ENCODE measurements at places on chromosomes 11 and 22.

DNA sequence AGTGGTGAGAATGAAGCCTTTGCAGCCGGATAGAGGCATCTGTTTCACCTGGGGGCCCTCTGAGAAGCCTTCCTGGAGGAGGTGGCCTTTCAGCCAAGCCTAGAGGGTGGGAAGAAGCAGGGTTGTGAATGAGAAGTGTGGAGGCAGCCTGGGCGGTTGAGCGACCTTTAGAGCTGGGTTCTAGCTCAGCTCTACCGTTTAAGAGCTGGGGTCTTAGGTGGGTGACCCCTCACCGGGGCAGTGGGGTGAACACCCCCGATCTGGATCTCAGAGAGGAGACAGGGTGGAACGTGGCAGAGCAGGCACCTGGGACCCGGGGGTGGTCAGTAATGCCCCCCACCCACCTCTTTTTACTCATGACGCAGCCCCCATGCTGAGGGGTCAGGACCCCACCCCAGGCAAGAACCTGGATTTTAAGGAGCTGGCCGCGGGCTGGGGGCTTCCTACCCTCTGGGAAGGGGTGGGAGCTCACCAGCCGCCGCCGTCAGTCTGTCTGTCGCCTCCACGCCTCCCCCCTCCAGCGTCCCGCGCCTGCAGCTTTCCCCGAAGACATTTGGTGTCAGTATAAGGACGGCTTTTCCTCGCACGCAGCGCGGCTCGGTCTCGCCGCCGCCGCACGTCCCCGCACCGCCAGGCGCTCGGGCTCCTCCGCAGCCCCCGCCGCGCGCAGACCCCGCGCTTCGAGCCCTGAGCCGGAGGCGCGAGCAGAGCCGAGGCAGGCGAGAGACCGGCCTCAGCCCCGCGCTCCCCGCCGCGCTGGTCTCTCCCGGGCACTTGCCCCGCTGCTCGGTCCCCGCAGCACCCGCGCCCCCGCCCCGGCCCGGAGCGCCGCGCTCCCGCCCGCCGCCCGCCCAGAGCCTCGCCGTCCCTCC is 13.3 kb upstream of the CACNA1I start:
- no peak for DNase-seq

- DNase-seq, result no peak
These were observed 19.5 kb upstream of the FADD start for GRCh38 chr11:70183483-70184176.

GRCh38 chr22:19844377-19845053 is 10.2 kb downstream of the GNB1L start:
- no peak for DNase-seq

GRCh38 chr11:107619926-107620325 is 29.0 kb downstream of the ELMOD1 start:
- DNase-seq, result no peak

DNA sequence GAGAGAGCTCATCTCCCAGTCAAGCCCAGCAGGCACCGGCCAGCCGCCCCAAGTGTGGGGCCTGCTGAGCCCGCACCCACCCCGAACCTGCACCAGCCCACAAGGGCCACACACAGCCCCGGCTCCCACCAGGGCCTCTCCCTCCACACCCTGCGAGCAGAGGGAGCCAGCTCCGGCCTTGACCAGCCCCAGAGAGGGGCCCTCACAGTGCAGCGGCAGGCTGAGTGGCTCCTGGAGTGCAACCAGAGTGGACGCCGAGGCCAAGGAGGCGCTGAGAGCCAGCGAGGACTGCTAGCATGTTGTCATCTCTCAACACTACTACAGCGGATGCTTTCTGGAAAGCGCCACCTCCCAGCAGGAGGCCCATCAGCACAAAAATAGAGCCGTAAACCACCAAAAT is 10.9 kb downstream of the DEFB108B start:
- DNase-seq, result no peak
